ENCODE measurements at places on chromosomes 11 and 22. TPM values are rescaled to one million over a fixed set of nuclear protein-coding genes. Genes with fewer than 3 reads are reported as not detected.
A peak's percentile ranks its signal among the peaks of the same experiment; 100 is the strongest.

GRCh38 chr11:126561327-126561893 is 205.9 kb downstream of the ST3GAL4 start:
- DNase-seq: peak; percentile 78

DNA sequence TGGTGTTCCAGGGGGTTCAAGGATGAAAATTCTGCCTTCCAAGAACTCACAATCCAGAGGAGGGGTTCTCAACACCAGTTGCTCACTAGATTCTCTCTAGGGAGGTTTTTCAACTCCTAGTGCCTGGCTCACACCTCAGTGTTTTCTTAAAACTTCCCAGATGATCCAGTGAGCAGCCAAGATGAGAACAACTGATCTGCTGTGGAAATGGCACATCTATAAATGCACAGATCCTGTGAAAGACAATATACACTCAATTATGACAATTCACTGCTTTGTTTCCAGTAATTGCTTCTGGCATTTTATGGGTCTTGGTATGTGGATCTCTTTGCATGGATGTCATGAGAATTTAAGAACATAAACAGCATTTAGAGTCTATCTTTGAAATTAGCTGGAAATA is 45.2 kb upstream of the PRSS23 start:
- DNase-seq: no peak

GRCh38 chr11:67489885-67490726 is 7.3 kb downstream of the AIP start:
- no peak for DNase-seq

- DNase-seq: no peak
These were observed 42.1 kb upstream of the TTC12 start for GRCh38 chr11:113272281-113272680.

- DNase-seq: no peak
These were observed 20.9 kb upstream of the NXPE4 start for GRCh38 chr11:114616516-114616915.

- no peak for DNase-seq
These were observed 24.8 kb upstream of the RCE1 start for GRCh38 chr11:66818231-66818955.

- DNase-seq: no peak
These were observed 504 bp upstream of the ASCC2 start for GRCh38 chr22:29838599-29838956.

DNA sequence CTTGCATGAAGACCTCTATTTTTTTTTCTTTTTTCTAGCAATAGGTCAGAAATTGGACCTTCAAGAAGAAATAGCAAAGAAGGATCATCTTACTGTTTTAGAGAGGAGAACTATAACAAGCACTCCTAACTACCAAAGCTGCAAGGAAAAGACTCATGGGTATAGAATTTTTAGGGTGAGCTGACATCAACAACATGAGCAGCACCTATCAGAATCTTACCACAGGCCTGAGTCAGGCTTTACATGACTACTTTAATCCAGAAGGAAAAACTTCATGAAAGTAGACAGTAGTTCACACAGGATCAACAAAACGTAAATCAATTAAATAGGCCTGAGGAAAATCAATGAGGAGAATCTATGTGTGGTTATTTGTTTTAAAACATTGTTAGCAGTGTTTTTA is 130.5 kb downstream of the FAM76B start:
- DNase-seq: no peak

DNA sequence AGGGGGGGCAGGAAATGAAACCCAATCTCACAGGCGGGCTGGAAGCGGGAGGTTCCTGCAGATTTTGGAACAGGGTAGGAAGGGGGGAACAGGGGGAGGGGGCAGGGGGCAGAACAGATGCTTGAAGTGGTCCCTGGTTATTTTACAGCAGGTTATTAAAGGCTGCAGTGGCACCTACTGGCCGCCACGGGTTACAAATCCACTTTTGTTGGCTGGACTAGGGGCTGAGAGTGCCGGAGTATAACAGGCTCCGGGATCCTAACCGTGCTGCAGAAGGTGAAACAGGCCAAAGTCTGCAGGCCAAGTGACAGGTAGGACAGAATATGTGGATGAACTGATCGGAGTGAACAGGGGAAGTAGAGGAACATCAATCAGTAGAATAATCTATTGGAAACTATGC is 2.5 kb downstream of the ROBO3 start:
- DNase-seq: peak; percentile 59

DNA sequence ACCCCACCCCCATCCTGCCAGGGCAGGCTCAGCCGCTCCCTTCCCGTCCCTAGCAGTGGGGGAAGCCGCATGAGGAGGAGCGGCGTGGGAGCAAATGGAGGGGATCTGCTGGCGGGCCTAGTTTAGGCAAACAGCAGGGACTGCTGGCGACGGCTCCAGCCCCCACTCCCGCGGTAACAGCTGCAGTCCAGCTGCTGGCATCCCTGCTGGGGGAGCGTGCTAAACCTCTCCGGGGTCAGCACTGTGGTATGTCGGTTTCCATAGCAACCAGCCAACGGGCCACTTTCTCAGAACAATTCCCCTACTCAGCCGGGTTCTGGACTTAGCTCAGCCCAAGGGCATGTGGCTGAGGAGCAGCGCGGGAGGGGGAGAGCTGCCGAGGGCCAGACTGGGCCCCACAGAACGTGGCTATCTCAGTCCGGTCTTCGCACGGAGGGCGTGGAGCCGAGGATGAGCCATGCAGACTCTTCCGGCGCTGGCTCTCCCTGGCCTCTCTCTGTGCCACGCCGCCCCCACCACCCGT is 98.8 kb downstream of the PKNOX2 start:
- DNase-seq: peak; percentile 94

DNA sequence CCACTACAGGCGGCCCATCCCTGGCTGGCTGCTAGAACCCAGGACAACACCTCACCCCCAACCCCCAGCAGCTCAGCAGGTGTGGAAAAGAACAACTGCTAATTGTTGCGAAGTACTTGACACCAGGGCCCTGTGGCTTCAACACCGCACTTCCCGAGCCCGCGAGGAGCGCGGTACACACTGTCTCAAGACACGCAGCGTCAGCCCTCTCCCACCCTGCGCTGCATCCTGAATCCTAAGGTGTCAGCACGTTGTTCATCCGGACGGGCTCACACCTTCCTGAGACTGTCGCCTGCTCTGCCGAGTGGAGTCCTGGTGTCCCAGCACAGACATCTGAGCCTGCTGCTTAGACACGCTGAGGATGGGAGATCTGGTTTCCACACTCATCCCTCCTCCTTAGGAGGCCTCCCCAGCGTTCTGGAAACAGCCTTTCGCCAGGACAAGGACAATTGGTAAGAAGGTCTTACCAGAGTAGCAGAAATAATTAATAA is 1336.2 kb downstream of the BRD1 start:
- DNase-seq: peak; percentile 49

Gene RIC3
- 23.7 TPM for total RNA-seq

Gene UBQLN3
- total RNA-seq: not detected

Gene CABP7
- 0.81 TPM for total RNA-seq
